Effector CD4-positive, alpha-beta T cell (primary cell): ENCODE measurements at places on chromosomes 4 and X.

DNA sequence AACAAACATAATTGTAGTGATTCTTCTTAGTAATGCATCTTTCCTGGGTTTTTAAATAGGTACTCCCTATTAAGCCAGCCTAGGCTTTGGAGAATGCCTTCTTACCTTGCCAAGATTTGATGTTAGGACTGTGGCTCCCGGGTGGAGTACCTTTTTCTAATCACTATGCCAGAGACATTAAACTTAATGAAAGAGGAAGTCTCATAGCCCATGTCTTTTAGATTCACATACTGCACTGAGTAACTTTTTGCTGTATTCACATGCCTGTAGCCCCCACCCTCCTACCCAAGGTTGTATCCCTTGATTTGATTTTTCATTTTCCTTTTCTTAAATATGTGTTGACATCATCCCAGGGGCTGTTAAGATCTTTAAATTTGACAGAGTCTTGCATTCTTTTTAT lies 104.2 kb upstream of the TLR2 start:
- DNase-seq = no peak

DNA sequence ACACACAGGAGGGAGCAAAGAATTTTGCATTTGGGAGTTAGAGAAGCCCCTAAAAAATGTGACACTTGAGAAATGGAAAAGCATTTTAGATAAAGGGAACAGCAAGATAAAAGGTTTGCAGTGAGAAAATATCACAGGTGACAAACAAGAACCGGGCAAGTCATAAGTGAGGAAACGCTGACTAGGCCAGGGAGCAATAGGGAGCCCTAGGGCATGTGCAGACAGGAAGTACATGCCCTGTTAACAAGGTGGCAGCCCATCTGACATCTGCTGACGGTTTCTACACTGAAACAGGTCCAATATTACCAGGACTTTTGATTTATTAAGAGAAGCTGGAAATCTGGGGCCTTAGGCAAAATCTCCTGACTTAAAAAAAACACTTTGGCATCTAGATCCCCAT lies 4.0 kb upstream of the IL13RA1 start:
- no peak for DNase-seq

GRCh38 chr4:8346838-8347605 lies 77.5 kb downstream of the HTRA3 start:
- DNase-seq = no peak

GRCh38 chr4:140296335-140297220 lies 76.9 kb upstream of the SCOC start:
- no peak for DNase-seq

DNA sequence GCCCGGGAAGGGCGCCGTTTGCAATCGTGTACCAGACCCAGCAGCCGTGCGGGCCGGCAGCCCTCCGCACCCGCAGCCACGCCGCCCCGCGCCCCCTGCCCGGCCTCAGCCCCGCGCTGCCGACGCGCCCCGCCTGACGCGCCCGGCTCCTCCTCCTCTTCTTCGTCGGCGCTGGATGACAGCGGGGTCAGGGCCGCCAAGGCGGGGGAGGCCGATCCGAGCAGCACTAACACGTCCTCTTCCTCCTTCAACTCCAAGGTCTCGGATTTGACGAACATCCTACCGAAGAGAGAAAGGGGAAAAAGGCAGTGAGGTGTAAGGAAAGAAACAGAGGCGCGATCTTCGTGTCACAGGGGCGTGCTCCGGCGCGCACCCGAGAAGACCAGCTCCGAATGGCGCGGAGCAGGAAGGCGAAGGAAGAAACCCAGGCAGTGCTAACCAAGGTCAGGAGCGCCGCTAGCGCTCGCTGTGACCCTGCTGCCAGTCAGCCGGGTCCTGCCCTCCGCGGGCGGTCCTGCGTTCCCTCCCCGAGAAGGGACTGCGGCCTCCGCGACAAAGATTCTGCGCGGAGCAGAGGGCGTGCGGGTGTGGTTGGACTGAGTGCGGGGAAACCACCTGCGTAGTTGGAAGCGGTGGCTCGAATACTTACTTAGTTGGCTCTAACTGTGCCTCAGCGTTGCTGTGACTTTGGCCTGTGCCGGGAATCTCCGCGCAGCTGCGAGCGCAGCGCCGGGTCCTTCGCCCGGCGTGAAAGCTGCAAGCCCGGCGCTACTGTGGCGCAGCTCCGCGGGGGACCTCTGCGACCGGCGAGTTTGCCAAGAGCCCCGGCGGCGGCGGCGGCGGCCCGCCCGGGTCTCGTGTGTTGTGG lies 548 bp downstream of the NEUROG2 start:
- no peak for DNase-seq
